Esophagus squamous epithelium (tissue), 5 donors: ENCODE measurements at places on chromosomes 7 and 10.

GRCh38 chr7:70587739-70588138 lies 544.2 kb upstream of the GALNT17 start:
- DNase-seq = no peak

DNA sequence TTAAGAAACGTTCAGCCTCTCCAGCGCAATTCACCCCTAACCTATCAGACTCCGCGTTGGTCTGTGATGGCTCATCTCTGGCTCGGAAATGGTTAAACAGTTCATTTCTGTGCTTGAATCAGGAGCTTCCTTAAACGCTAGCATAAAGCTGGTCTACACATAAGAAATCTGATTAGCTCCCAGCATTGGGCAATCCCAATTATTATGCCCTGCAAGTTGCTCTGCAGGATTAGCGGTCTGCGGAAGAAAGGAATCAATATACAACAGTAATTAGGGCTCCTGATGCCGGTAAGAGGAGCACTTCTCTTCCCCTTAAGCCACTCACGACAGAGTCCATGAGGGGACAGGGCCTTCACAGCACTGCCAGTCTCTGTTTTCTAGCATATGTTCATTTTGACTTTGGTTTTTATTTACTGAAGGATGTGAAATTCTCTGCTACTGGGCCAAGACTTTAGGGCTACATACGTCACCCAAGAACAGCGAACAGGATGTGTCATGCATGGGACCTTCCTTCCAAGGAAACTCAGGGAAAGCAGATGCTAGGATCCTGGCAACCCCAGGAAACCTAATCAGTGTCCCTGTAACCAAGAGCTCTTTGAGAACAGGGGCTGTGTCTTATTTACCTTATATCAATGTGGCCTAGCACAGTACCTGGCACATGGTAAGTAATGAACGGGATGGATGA lies 324.4 kb downstream of the KCNMA1 start:
- no peak for DNase-seq

DNA sequence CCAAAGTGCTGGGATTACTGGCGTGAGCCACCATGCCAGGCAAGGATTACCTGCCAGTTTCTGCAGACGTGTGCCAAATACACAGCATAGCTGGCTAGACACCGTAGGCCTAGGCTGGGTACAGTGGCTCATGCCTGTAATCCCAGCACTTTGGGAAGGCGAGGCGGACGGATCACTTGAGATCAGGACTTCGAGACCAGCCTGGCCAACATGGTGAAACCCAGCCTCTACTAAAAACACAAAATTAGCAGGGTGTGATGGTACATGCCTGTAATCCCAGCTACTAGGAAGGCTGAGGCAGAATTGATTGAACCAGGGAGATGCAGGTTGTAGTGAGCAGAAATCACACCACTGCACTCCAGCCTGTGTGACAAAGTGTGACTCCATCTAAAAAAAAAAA lies 868 bp downstream of the RFC2 start:
- no peak for DNase-seq

- no peak for DNase-seq
These were observed 32.4 kb upstream of the RNF32 start for GRCh38 chr7:156608173-156608478.

- no peak for DNase-seq
These were observed 5.8 kb downstream of the MRC1 start for GRCh38 chr10:17814973-17815372.

GRCh38 chr10:23656735-23657134 lies 217.9 kb downstream of the OTUD1 start:
- no peak for DNase-seq

- no peak for DNase-seq
These were observed 49.8 kb downstream of the PRKCQ start for GRCh38 chr10:6530211-6530840.

DNA sequence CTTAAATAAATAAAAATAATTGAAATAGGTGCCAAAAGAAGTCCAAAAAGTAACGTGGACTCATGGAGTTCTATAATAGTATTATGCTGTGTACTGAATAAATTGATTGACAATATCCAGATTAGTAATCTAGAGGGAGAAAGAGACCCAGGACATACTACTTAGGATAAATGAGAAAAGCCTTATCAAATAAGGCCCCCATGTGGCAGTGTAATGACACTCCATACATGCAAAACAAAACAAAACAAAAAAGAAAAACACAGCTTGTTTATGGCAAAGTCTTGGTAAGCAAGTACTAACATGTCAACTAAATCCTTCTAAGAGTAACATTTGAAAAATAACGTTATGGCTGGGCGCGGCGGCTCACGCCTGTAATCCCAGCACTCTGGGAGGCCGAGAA lies 3.6 kb upstream of the RUNDC3B start:
- DNase-seq = no peak

DNA sequence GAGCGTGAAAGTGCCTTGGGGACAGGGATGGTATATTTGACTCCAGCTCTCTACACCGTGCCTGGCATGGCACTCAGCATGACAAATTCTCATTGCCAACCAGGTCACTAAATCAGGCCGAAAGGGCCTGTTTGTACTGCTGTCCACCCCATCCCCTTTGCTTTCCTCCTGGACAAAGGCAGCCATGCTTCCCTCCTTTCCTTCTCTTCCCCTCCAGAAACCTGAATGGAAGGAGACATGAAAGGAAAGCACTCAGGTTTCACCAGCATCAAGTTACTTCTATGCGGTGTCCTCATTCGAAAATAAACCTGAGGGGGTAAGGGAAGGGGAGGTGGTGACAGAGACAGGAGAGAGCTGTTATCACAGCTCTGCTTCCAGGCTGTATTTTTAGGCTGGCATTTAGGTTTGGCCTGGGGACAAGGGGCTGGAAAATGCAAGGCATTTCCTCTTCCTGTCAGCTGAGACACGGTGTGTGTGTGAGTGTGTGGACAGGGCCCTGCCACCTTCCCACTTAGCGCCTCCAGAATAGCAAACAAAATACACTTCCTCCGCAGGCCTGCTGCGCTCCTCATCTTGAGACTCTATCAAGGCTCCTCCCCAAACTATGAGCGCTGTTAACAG lies 79.9 kb upstream of the COL13A1 start:
- DNase-seq = no peak

- DNase-seq = no peak
These were observed 164.5 kb upstream of the LRGUK start for GRCh38 chr7:133962646-133963045.

- no peak for DNase-seq
These were observed 104.0 kb upstream of the PRR15 start for GRCh38 chr7:29459589-29459988.

DNA sequence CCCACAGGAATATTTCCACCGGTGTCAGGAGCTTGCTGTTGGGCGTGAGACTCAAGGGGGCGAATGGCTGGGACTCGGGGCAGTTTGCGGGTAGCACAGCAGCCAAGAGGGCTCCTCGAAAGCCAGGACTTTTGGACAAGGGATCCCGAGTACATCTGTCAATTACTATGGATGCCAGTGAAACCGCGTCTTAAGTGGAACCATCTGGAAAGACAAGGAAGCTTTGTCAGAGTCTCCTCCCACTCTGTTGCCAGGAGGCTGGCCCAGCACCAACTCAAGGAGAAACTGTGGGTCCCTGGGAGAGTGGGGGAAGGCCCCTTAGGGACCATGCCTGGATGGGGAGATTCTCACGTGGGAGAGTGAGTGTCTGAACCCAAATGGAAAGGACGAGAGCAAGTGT lies 57.1 kb downstream of the C10orf143 start:
- no peak for DNase-seq

DNA sequence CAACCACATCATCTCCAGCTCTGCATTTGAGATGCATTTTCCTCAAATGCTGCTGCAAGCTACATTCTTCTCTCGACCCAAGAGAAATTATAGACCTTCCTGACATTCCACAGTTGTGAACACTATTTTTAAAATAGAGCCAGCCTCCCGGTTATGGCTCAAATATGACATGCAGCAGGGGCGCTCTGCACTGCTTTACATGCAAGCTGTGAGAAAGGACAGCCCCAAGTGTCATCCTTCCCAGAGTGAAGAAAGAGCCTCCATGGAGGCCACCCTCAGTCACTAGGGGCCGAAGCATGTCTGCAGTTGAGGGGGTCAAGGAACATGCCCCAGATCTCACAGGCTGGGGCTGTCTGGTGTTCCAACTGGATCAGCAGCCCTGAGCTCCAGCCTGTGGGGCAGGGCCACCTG lies 63.9 kb upstream of the CHST15 start:
- no peak for DNase-seq

- no peak for DNase-seq
These were observed 28.1 kb downstream of the EPHB4 start for GRCh38 chr7:100799037-100799896.

- DNase-seq = no peak
These were observed 40.4 kb downstream of the ICA1 start for GRCh38 chr7:8221567-8221966.

DNA sequence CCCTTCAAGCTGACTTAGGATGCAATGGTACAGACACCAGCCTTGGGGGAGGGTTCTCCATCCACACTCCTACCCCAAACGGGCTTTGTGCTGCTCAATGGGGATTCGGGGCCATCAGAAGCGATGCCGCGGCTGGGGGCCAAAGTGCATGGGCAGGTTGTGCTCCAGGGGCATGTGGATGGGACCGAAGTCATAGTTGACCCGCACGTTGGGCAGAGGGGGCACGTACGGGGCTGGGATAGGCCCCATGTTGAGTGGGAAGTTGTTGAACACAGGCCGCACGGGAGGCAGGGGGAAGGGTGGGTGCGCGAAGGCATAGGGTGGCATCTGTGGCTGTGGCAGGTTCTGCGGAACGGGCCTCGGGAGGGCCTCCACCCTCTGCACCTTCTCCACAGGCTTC lies 158.7 kb downstream of the RNF216 start:
- no peak for DNase-seq

DNA sequence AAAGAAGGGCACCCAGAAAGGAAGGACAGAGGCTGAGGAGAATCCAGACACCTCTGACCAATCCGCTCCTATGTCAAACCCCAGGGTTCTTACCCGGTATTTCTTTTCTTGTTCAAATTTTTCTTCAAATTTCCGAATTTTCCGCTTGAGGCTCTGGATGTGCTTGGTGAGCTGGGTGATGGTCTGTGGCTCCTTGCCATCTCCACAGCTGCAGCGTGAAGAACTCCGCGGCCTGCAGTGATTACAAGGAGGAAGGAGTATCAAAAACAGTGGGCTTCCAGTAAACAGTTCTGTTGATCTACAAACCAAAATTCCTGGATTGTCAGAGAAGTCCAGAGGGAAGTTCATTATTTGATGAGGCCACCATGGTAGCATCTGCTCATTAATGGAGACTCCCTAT lies 92.0 kb downstream of the PHYHIPL start:
- no peak for DNase-seq

- DNase-seq = no peak
These were observed 59.1 kb upstream of the ZNF32 start for GRCh38 chr10:43707770-43708169.

- no peak for DNase-seq
These were observed 84.2 kb downstream of the AUTS2 start for GRCh38 chr7:69682518-69682917.

DNA sequence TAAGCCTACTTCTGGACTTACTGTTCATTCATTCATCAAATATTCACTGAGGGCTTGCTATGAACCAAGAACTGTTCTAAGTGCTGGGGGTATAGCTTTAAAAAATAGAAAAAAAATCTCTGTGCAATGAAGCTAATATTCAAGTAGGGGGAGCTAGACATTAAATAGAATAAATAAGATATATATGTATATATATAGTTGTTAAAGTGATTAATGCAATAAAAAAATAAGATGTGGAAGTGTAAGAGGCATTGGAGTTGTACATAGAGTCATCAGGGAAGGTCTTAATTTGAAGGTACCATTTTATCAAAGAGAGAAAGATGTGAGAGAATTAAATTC lies 181.2 kb upstream of the AGR3 start:
- DNase-seq = no peak

DNA sequence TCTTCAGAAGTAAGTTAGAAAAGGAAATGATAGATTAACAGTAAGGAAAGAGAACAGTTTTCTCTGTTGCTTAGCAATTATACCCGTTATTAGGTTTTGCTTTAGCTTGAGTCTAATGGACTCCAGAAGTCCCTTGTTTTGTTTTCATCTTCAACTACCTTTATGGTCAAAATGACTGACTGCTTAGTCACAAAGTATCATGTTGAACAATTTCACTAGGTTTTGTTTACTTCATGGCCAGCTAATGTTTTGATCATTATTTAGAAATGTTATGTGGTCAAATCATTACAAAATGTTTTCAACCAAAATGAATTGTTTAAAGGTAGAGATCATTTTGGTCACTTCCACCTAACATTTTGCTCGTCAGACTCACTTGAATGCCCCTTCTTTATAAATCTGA lies 1.9 kb downstream of the UBN2 start:
- no peak for DNase-seq

GRCh38 chr7:110607050-110607857 lies 483.7 kb upstream of the LRRN3 start:
- DNase-seq = no peak

DNA sequence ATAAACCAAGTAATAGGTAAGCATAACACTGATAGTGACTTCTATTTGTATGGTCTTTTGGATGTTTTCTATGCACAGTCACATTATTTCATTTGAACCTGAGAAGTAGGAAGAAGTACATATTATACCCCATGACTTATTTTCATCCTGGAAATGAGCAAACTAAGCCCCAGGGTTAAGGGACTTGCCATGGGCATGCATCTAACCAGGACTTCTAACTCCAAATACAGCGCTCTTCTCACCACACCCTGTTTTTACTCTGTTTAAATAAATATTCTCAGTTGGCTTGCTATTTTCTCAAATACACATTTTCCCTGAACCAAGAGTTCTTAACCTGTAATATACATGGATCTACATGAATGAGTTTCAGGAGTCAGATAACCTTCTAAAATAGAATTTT lies 16.3 kb downstream of the GNG11 start:
- no peak for DNase-seq

DNA sequence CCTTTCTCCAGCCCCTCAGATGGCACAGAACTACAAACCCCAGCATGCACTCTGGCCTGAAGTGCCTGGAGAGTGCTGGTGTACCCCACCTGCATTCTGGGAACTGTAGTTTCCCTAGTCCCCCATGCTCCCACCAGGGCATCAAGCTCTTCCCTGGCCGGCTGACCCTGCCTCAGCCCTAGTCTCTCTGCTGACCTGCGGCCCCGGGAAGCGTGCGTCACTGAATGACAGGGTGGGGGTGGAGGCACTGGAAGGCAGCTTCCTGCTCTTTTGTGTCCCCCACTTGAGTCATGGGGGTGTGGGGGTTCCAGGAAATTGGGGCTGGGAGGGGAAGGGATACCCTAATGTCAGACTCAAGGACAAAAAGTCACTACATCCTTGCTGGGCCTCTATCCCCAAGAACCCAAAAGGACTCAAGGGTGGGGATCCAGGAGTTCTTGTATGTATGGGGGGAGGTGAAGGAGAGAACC lies 2.1 kb downstream of the NOS3 start:
- no peak for DNase-seq

- DNase-seq = no peak
These were observed 73.2 kb downstream of the SFMBT2 start for GRCh38 chr10:7337431-7338171.

DNA sequence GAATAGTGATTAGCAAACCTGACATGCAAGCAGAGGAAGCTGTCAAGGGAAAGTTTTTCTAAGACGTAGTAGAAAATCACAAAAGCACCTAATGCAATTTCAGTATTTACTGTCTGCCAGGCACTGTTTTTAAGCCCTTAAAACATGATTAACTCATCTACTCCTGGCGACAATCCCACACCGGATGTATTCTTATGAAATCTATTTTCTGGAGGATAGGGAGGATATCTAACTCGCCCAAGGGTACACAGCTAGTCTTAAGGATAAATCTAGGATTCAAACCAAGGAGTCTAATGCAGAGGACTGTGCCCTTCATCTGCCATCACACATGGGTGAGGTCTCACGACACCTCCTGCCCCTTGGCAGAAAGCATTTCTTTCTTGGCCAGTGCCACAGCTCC lies 47.8 kb upstream of the FIGNL1 start:
- no peak for DNase-seq

GRCh38 chr7:116354171-116354545 lies 143.8 kb downstream of the TES start:
- DNase-seq = no peak
